ENCODE measurements at places on chromosomes 11 and 22.

DNA sequence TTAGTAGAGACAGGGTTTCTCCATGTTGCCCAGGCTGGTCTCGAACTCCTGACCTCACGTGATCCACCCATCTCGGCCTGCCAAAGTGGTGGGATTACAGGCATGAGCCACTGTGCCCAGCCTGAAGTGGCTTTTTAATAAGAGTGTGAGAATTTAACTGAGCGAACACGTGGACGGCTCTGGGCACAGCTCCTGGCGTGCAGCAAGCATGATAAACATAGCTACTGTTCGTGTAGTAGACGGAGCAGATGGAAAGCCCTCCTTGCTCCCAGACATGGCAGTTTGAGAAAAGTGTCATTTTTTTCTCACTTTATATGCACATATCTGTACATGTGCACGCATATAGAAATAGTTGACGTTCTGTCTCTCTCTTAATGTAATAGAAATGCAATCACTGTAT lies 7.0 kb downstream of the EMID1 start:
- DNase-seq, result no peak

DNA sequence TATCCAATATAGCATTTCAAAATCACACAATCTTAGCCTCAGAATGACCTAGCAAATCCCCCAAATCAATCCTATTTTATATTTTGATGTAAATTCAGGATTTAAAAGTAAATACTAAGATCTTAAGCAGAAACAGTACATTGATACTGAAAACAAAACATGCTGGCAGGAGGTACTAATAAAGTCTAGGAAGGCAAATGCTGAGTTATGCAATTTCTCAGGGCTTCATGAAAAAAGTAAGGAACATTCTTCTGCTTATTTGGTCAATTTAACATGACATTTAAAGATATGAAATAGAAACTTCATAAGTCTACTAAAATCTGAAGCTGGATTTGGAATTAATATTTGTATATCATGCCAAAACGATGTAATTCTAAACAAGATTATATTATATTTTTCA lies 153.3 kb downstream of the SWAP70 start:
- no peak for DNase-seq

- peak; percentile 11 for DNase-seq
Observed at GRCh38 chr11:47946682-47947559, 33.4 kb upstream of the PTPRJ start.

- no peak for DNase-seq
Observed at GRCh38 chr22:40659166-40659565, 20.1 kb upstream of the MCHR1 start.

DNA sequence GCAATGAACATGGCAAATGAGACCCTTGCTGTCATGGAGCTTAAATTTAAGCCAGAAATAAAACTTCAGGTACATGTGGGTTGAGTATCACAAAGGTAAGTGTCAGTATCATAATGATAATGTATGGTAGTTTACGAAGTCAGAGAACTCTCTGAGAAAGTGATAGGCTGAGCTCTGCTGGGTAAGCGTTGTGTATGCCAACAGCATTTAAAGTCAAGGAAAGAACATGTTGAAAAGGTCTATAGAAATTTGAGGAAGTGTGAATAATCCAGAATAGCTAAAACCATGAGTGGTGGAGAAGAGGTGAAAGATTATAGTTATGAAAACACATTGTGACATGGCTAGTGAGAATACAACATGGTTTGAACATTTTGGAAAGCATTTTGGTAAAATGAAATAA lies 17.4 kb upstream of the CTSC start:
- peak; percentile 58 for DNase-seq

DNA sequence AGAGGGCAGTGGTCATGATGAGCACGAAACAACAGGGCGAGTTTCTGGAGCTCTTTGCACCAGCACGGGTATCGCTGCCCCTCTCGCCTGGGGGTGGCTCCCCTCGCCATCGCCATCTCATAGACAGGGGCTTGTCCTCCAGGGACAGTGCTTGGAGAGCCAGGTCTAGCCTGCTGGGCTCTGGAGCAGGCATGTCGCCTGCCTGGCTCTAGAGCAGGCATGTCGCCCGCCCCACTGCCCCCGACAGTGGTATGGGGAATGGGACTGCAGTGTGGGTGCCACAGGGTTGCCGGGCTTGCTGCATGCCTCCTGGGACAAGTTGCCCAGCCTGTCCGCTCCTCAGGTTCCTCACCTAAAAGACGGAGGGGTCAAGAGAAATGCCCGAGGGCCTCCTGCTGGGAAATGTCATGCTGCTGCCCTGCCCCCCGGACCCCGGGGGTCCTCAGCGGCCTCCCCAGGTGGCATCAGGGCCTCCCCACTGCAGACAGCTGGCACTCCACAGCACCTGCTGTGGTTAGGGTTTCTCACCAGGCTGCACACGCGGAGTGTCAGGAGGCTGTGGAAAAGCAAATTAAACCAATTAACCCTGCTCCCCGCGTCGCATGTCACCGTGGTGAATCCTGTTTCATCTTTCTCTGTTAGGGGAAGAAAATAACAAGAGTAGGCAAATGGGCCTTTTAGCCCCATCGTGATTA lies 403.0 kb downstream of the TBC1D22A start:
- DNase-seq, result no peak

DNA sequence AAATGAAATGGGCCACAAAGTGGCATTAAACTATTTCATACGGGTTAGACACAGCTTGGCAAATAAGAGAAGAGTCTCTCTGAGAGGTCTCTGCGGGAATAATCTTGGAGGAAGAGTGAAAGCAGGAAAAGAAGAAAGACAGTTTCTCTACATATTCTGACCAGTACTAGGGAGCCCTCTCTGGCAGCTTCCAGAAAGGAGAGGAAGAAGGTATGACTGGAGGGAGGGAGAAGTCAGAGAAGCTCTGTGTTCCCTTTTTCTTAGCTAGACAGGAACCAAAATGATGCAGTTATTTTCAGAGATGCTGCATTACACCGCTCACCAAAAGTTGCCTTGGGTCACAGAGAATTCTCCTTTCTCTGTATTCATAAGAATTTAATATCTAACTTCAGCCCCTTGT lies 382.1 kb downstream of the KCNA4 start:
- no peak for DNase-seq

DNA sequence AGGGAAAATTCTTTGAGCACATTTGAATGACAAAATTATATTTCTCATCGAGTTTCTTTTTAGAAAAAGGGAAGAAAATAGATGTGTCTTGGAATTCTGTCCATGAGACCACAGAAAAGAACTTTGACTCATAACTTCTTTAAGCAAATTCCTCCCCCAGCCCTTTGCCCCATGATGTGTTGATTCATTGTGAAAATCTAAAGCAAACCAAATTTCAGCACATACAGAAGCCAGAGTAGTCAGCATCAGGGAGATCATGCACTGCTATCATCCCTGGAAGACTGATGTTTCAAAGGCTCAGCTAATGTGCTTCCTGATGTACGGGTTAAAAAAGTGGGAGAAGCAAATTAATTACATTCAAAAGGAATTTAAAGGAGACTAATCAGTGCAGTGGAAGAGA lies 159.7 kb downstream of the FAT3 start:
- no peak for DNase-seq

DNA sequence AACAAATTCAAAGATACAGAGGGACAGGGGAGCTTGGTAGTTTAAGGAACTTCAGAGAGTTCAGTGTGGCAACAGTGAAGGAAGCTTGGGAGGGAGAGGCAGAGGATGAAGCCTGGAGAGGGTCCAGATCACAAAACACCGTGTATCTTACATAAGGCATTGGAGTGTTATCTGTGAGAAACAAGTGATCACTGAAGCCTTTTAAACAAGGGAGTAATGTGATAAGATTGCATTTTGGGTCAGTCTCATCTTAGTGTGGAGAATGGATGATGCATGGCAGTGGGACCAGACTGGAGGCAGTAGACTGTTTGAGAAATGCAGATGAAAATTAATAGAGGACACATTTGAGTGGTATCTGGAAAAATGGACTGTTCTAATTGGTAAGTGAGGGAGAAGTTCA lies 79.4 kb downstream of the EXT2 start:
- DNase-seq, result no peak

- DNase-seq, result no peak
Observed at GRCh38 chr22:41332217-41332939, 31.1 kb downstream of the ZC3H7B start.

- no peak for DNase-seq
Observed at GRCh38 chr11:73576185-73576614, 21.7 kb downstream of the FAM168A start.

DNA sequence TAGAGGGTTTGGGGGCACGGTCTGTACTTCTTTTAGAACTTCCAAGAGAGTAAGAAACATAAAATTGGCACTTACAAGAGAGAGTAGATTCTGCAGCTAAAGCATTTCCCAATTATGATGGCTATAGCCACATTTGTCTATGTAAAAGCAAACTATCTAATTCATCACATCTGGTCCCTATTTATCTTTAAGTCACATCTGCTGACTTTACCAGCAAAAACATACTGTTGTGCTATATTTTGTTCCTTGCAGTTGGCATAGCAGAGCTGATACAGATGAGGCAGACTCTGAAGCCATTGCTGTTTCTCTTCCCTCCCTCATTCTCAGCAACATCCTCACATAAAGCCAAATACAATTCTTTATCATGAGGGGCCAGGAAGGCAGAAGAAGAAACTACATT lies 1533.5 kb upstream of the RAG2 start:
- DNase-seq, result no peak

DNA sequence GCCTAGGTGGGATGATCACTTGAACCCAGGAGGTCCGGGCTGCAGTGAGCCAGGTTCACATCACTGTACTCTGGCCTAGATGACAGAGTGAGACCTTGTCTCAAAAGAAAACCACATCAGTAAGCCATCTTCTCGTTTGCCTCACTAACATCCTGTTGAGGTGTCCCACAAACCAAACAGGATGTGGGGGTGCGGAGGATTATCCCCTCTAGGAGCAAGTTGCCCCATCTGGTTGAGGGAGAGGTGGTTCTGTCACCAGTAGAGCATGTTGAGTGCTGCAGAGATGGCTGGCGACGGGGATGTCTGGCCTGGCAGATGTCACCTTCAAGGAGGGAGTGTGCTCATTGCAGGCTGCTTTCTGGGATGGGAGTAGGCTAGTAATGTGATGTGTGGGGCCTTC lies 72.4 kb downstream of the ZNRF3 start:
- DNase-seq, result peak; percentile 91

GRCh38 chr11:70410276-70411205 lies 12.2 kb downstream of the CTTN start:
- DNase-seq, result no peak

DNA sequence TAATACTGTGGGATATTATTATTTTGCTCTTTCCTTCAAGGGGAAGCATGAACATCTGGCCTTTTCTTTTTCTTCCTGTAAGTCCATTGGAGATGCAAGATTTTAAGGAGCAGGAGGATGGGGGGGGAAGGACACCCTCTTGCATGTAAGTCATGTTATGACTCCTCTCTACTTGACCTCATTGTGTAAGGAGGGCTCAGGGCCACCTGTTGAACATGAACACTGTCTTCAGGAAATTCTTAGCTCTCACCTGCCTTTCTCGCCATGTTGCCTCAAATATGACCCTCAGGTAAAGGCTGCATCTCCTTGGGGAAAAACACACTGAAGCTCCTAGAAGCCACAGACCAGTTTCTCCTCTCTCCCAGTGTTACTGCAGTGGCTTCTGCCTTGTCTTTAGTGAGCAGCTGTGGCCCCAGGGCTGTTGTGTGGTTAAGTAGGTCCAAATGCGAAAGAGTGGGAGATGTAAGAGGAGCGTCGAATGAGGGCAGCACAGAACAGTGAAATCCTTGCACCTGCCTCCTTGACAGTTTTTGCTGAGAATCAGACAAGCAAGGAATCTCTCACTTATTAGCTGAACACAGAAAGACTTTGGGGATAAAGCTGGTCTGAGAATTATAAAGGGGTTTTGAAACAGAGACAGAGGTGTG lies 1.3 kb upstream of the RAG1 start:
- DNase-seq, result peak; percentile 5

DNA sequence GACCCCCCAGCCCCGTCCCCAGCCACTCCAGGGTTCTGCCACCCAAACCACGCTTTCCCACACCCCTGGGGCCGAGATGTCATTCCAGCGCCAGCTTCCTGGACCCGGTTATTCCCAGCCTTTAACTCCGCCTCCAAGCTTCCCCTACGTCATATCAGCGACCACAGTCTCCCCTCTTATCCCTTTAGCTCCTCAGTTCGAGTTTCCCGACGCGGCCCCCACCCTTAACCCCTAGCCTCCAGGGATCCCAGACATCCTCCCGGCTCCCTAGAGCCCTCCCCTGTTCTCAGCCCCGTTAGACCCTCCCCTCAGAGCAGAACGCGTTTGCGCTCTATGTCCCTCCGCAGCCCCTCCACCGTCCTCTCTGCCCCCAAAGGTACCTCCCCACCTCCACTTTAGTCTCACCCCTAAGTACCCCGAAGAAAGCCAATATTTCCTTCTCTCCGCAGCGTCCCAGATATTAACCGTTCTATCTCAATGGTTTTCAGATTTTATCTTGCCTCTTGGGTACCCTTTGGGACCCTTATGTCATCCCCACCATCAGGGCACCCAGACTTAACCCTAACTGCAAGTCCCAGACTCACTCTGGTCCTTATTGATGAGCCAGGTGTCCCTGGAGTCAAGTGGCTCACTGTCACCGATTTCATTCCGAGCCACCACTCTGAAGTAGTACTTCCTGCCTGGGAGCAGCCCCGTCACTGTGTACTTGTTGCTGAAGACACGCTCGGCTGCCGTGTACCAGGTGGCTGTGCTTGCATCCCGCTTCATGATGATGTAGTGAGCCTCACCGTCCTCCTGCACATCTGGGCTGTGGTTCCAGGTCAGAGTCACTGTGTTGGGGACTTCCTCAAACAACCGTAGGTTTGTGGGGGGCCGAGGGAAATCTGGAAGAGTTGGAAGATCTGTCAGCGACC lies 8.0 kb downstream of the TMEM86A start:
- DNase-seq, result peak; percentile 69

DNA sequence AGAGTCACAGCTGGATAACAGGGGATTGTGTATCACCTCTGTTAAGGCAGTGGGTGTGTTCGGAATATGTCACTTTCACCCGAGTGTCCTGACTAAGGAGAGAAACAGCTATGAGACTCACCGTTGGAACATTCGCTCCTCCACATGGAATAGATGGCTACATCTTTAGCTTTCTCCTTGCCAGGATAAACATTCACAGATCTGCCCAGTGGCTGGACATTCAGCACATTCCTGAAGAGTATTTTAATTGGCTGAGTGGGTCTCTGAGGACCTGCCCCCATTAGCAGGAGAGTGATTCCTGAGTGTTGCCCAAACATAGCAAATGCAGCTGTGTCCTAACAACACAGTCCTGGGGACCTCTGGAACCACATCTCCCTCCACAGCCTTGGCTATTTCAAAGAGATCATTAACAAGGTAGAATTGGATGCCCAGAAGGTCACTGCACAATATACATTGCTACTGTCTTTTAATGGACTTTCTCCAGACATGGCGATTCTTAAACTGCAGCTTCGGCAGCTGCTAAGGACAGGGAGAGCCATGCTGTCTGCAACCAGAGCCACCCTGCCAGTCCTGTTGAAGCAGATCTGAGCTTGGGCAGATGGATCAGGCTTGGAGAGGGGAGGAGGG lies 435.0 kb upstream of the CADM1 start:
- DNase-seq, result no peak

GRCh38 chr11:116173941-116174911 lies 598.6 kb downstream of the BUD13 start:
- DNase-seq, result no peak

GRCh38 chr11:104653407-104653806 lies 244.9 kb downstream of the CASP12 start:
- peak; percentile 0 for DNase-seq
